ENCODE measurements at places on chromosomes 2 and 18.
A peak's percentile ranks its signal among the peaks of the same experiment; 100 is the strongest.

DNA sequence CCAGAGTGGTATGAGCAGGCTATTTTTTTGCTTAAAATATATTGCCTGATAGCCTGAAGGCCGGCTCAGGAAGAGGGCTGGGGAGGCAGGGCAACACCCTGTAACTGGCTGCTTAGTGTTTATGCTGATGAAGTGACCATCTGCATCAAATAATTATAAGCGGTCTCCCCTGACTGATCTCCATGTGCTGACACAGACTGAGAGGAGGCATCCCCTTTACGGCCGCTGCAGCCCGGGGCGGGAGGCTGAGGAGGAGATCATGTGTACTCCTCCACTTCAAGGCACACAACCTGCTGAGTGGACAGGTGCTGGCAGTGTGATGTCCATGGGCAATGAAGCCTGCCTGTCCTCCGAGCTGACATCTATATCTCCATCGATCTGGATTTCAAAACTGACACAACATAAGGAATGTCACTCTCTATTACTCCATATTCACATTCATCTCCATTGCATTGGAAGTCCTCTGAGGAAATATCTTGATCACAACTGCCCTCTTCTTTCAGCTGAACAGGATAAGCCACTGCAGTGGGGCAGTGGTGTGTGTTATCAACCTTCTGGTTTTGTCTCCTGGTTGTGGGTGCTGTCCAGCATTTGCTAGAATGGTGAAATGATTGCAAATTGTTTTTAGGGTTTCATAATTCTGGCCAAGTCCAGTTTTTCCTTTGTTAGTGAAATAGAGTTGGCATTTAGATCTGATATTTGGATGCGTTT lies 143.5 kb downstream of the AQP4 start:
- no peak for DNase-seq

DNA sequence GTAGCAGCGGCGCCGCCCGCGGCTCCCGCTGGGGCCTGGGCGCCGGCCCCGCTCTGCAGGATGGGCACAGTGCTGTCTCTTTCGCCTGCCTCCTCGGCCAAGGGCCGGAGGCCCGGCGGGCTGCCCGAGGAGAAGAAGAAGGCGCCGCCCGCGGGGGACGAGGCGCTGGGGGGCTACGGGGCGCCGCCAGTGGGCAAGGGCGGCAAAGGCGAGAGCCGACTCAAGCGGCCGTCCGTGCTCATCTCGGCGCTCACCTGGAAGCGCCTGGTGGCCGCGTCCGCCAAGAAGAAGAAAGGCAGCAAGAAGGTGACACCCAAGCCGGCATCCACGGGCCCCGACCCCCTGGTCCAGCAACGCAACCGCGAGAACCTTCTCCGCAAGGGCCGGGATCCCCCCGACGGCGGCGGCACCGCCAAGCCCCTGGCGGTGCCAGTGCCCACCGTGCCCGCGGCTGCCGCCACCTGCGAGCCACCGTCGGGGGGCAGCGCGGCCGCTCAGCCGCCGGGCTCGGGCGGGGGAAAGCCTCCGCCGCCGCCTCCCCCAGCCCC lies 369 bp downstream of the CDK5R2 start:
- DNase-seq: no peak

GRCh38 chr2:71813807-71814470 lies 333.7 kb downstream of the CYP26B1 start:
- no peak for DNase-seq

- no peak for DNase-seq
Measured at GRCh38 chr2:88350331-88351248, 101.9 kb downstream of the FOXI3 start.

- DNase-seq: no peak
Measured at GRCh38 chr2:218878926-218879761, 1.5 kb upstream of the WNT10A start.

DNA sequence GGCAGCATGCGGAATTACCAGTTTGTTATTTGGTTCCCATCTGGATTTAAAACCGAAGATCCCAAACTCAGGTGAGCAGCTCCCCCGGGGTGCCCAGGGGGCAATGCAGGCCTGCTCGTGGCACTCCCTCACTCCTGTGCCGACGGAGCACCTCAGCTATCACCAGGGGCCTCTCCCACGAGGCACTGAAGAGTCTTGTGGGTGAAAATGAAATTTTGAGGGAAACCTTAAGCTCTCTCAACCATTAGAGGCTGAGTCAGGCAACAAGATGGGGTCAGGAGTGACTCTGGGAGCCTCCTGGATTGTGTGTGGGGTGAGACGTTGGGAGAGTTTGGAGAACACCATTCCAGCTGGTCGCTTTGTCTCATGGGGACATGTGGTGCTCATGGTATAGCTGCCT lies 189.0 kb downstream of the PRKCE start:
- no peak for DNase-seq

- peak; percentile 16 for DNase-seq
Measured at GRCh38 chr2:86274265-86274917, 63.0 kb downstream of the REEP1 start.

- peak; percentile 40 for DNase-seq
Measured at GRCh38 chr2:120469426-120469825, 123.5 kb downstream of the INHBB start.

GRCh38 chr2:52918551-52918950 lies 849.1 kb upstream of the CHAC2 start:
- DNase-seq: no peak

DNA sequence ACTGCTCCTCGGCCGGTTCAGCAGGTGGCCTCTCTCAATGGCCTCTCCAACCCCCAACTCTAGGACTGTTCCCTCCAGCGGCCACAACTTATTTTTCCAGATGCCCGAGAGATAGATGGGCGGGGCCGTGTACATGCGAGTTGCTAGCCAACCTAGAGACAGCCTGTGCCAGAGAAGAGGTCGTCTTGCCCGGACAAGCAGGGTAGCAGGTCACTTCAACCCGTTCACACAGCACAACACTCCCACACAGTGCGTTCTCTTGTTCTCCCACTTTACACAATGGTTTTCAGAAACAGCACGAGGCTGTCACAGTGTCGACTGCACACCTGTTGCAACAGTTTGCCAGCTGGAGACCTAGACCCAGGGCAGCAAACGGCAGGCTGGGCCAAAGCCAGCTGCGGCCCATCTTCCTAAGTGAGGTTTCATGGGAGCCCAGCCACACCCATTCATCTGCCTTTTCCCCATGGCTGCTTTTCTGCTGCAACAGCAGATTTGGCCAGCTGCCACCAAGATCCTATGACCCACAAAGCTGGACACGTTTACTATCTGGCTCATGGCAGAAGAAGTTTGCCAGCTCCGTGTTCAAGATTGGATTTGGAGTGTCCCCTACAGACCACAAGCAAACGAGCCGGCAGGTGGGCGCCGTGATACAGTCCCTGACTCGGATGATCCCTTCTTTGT lies 7.3 kb upstream of the PRLH start:
- DNase-seq: peak; percentile 17

DNA sequence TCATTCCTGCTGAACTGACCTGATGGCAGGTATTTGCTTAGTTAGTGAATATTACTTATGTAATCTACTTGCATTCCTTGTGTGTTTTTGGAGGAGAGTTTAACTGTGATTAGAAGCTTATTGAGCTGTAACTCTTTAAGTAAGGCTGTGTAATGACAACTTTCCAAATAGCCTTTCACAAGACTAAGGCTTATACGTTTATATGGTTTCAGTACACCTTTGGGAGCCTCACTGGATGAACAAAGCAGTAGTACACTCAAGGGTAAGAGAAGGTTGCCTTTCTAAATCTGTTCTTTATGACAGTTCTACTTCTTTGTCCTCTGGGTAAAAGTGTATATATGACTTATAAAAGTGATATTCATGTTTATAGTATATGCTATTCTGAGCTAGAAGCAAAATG lies 4.3 kb downstream of the ITPRID2 start:
- no peak for DNase-seq

- no peak for DNase-seq
Measured at GRCh38 chr2:37873749-37874330, 51.2 kb upstream of the RMDN2 start.

DNA sequence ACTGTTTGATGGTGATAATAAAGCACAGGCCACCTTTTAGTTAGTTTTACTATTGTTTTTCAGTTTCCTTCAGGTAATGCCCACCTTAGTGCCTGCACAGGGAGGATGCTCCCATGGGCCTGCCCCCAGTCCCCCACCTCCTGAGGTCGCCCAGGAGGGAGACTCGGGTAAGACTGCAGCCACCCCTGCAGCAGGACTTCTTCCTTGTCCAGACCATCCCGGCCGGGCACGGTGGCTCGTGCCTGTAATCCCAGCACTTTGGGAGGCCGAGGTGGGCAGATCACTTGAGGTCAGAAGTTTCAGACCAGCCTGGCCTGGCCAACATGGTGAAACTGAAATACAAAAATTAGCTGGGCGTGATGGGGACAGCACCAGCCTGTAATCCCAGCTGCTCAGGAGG lies 68.1 kb upstream of the TANC1 start:
- DNase-seq: no peak

DNA sequence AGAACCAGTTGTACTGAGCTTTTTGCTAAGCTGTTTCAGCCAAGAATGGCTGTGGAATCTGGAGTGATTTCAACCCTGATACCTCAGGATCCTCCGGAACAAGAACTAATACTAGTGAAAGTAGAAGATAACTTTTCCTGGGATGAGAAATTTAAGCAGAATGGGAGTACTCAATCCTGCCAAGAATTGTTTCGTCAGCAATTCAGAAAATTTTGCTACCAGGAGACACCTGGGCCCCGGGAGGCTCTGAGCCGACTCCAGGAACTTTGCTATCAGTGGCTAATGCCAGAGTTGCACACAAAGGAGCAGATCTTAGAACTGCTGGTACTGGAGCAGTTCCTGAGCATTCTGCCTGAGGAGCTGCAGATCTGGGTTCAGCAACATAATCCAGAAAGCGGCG lies 1.6 kb downstream of the ZNF397 start:
- no peak for DNase-seq

- no peak for DNase-seq
Measured at GRCh38 chr2:5867056-5867455, 174.9 kb downstream of the SOX11 start.

DNA sequence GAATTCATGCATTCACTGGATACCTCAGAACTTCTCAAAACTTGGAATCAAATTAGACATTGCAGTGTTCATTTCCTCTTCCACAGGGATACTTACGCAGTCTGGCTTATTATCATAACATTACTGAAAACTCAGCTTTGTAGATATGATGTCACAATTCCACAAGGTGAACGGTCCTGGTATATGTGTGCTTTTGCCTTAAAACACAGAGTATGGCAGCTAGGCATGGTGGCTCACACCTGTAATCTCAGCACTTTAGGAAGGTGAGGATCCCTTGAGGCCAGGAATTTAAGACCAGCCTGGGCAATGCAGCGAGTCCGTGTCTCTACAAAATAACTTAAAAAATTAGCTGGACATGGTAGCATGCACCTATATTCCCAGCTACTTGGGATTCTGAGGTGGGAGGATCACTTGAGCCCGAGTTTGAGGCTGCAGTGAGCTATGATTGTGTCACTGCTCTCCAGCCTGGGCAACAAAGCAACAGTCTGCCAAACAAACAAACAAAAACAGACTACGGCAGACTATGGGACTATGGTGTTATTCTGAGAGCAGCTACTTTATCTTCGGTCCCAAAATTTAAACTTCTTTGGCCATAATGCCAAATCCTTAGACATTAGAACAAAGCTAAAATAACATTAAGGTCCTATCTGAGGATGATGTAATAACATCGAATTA lies 1191.9 kb upstream of the SLC39A10 start:
- DNase-seq: no peak

GRCh38 chr2:68807821-68808266 lies 63.4 kb downstream of the BMP10 start:
- no peak for DNase-seq

DNA sequence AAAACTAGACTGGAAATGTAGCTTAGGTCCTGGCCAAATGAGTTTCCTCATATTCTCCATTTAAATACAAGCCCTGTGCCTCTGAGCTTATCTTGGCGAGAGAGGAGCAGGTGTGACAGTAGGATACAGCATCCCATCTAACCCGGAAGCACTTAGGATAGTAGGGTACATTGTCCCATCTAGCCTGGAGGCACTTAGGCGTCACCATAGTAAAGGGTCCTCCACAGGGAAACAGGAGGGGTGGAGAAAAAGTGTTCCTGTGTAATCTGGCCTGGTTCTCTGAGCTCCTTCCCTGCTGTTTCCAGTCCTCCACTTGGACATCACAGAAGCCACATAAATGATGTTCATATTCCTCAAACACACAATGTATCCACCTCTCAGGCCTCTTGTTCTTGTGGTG lies 301.4 kb downstream of the GALR1 start:
- no peak for DNase-seq
